NCI-H446 (cell line): ENCODE measurements at places on chromosomes 5 and 9.

- DNase-seq, result no peak
Observed at GRCh38 chr5:87231037-87231808, 36.5 kb upstream of the RASA1 start.

GRCh38 chr5:50929174-50929573 lies 262.7 kb downstream of the PARP8 start:
- no peak for DNase-seq

GRCh38 chr5:172403189-172403796 lies 51.0 kb downstream of the SH3PXD2B start:
- DNase-seq, result peak; percentile 16

GRCh38 chr9:123460091-123460490 lies 104.1 kb downstream of the CRB2 start:
- DNase-seq, result no peak

DNA sequence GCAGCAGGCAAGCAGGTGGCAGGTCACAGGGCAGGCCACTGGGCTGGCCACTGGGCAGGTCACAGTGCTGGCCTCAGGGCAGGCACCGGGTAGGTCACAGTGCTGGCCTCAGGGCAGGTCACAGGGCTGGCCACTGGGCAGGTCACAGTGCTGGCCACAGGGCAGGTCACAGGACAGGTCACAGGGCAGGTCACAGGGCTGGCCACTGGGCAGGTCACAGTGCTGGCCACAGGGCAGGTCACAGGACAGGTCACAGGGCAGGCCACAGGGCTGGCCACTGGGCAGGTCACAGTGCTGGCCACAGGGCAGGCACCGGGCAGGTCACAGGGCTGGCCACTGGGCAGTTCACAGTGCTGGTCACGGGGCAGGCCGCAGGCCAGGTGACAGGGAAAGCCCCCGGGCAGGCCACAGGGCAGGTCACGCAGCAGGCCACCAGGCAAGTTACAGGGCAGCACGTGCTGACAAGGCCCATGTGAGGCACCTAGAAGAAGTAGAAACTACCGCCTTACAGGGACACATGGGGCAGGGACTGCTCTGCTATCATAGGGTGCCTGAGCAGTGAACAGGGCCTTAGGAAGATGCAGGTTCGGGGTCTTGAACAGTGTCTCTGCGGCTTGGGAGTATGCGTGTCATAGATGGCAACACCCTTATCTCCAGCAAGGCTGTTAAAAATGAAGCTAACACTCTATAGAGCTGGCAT lies 18.6 kb upstream of the MED10 start:
- no peak for DNase-seq

DNA sequence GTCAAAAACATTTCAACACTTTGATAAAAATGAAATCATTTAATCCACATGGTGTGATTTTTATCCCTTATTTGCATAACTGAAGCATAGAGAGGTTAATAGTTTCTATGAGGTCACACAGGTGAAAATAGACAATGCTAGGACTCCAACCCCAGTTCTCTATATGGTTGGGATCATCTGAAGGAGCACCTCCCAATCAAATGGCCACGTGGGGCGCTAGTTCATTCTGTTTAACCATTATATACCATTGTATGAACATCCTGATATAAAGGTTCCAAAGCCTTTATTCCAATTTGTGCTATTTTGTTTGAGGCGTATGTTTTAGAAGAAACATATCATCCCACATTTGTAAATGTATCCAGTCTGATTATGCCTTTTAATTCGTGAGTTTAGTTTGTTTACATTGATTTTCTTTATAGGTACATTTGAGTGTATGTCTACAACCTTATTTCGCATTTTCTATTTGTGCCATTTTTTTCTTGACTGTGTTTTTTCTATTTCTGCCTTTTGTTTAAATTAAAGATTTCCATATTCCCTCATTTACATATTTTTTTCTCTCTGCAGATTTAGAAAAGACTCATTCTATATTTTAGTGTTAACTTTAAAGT lies 1092.0 kb downstream of the MAT2B start:
- no peak for DNase-seq

GRCh38 chr9:19642256-19642655 lies 146.6 kb downstream of the SLC24A2 start:
- peak; percentile 75 for DNase-seq

GRCh38 chr5:67021521-67021920 lies 175.1 kb downstream of the CD180 start:
- DNase-seq, result no peak

- DNase-seq, result no peak
Observed at GRCh38 chr5:122559676-122560075, 215.2 kb upstream of the SNX2 start.

DNA sequence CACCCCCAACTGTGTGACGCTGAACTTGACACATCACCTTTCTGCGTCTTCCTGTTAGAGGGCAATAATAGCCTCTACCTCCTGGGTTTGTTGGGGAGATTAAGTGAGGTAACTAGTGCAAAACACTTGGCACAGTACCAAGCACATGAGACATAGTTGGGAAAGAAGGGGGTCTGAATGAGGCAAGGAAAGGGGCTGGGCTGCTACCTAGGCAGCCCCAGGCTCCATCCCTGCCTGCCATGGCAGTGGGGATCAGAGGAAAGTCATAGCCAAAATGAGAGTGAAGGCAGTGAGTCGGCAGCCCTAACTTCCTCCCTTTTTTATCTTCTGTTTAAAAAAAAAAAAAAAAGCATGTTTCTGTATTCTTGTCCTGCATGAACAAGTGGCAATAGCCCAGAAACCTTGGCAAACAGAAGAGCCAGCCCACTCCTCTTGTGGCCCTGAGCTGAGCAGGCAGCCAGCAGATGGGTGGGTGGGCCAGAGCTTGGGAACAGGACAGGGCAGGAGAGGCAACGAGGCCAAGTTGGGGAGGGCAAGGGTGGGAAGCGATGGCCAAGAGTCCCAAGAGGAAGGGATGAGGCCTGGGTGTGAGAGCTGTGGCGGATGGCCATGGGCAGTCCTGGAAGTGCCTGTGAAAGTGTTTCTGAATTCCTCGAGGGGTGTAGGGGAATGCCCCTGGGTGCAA lies 11.4 kb downstream of the CAMK2A start:
- no peak for DNase-seq
